Activated T-cell treated with anti-CD3 and anti-CD28 coated beads, Interleukin-2, amount 50 U/mL, for 4 hours (primary cell): ENCODE measurements at places on chromosomes 6 and 20.

DNA sequence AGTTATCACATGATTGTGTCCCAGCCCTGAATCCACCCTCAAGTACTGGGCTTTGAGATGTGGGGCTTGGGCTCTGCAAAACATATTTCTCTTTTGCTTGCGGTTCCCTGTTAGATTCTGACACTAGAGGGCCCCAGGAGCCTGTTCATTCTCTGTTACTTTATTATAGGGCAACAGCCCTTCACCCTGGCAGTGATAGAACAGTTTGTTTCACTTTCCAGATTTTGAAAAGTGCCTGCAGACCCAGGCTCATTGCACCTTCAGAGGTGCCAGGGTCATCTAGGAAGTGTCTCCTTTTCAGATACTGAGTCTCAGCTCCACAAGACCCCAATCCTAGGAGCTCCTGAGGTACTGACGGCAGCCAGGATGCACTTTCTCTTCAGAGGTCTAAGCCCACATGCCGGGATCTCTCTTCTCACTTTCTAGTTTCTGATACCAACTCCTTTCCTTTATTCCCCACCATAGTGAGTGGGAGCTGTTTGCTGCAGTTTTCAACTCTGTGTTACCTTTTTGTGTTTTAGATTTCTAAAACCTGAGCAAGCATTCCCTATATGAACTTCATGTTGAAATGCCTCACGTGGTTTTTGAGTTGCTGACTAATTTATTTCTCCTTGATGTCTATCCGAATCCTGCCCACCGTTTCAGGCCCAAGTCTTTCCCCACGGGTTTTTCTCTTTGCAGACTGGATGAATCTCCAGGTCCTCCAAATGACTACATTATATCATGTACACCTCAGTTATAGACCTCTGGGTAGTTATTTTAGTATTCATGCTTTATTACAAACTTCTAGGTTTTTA lies 10.9 kb downstream of the ABT1 start:
- DNase-seq = peak; percentile 40

GRCh38 chr20:53872081-53872541 lies 198.3 kb downstream of the BCAS1 start:
- DNase-seq = no peak

DNA sequence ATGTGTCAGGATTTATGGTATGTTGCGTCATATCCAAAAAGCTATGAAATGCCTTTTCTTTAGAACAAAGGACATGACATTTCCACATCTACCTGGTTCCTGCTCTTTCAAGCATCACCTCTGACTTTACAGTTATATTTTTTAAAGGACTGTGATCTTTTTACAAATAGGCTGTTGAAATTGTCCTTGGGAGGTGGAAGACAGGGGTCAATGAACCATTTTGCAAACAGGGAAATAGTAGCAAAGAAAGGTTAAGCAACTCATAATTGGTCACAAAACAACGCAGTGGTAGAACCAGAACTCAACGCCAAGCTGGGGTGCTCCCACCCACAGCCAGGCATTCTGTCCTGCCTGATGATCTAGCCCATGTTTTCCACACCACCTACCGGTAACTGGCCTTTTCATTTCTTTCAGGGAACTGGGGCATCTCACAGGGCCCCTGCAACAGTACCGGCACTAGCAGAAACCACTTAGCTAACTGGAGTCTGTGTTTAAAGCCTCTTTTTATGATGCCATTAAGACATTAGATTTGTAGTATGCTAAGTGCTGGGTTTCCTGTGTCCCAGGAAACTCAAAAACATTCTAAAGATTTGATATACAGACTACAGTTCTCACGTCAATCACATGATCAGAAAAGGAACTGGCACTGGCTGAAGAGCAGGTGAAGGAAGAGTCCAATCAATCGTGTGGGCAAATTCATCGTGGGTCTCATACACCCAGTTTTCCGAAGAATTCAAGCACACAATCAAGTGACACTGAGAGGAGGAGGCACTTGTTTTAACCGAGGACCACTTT lies 13.9 kb downstream of the ZNF217 start:
- DNase-seq = no peak

DNA sequence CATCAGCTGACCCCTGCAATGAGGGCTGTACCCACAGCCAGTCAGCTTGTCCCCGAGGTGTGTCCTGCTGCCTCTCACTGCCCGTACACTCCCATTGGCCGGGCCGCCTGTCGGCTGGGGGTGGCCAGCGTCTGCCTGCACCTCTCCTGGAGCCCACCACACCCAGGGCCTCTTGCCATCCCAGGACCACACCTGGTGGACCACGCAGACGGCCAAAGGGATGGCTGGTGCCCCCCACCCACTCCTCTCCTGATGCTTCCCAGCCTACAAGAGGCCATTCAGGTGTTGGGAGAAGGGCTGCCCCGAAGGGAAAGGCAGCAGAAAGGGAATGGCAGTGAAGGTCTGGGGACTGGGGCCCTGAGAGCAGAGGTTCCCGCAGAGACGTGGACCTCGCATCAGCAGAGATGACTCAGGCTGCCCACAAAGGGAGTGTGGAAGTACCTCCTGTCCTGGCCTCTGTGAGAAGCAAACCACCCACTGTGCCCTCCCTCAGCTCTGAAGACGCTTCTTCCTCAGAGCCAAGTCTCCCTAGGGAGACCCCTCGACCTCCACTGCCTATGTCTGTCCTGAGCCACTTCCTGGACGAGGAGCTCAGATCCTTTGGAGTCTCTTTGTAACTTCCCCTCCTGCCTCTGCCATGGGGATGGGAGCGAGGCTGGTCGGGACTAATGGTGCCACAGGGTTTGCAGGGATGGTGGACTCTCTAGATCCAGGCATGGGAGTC lies 60.9 kb downstream of the PYGB start:
- DNase-seq = no peak

- no peak for DNase-seq
Observed at GRCh38 chr6:158329531-158329930, 17.3 kb downstream of the TULP4 start.

DNA sequence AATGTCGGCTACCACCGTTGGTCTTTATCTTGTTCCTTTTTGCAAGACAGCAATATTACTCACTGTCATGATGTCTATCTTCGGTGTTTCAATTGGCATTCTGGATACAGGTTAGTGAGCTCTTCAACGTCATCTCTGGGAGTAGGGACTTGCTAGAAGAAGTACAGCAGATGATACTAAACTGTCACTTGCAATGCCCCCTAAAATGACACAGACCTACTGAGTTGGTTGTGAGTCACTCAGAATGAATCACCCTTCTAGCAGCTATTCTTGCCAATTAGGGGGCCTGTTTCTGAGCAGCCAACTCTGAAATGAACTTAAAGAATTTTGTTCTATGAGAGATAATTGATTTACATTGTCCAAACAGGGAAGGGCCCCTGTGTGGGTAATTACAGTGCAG lies 176.5 kb downstream of the SLC16A10 start:
- DNase-seq = no peak

GRCh38 chr6:152148412-152148811 lies 340.9 kb downstream of the ESR1 start:
- no peak for DNase-seq

- no peak for DNase-seq
Observed at GRCh38 chr6:99119109-99120031, 171.6 kb upstream of the FBXL4 start.

DNA sequence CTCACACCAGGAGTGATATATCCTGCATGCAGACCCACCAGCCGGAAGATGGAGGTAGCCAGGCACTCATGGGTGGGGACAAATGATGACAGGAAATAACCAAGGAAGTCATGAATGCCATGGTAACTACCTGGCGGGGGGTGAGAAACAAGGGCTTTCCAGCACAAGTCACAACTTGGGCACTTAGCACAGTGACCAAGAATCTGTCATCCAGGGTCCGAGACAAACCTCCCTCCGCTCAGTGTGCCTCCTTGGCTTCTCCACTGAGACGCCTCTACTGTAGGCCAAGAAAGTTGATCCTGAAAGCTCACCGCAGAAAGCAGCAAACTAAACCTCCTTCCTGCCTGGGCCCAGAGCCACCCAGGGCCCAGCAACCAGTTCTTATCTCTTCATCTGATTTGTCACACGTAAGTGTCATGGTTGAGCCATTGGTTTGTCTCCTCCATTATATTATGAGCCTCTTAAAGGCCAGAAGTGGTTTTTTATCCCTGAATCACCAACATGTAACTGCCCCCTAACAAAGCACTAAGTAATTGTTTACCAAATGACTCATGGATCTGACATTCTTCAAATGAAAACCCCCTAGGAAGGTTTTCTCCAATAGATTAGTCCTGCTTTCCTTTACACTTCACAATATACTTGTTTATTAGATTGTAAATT lies 84.3 kb upstream of the TAB2 start:
- DNase-seq = peak; percentile 33
